Mesothelial cell of epicardium (in vitro differentiated cells): ENCODE measurements at places on chromosomes 2 and 18. TPM values are rescaled to one million over a fixed set of nuclear protein-coding genes. Genes with fewer than 3 reads are reported as not detected.

DNA sequence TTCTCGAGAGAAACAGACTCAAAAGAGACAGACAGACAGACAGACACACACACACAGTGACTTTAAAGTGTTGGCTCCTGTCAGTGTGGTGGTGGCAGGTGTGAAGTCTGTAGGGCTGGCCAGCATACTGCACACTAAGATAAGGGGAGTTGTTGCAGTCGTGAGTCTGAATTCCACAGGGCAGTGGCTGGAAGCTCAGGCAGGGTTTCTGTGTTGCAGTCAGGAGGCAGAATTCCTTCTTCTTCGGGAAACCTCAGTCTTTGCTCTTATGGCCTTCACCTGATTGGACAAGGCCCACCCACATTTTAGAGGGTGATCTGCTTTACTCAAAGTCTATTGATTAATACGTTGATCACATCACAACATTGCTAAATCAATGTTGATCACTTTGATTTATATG, 478.4 kb upstream of the HS6ST1 start:
- H3K27ac ChIP-seq = no peak overlapping the region
- DNase-seq = no peak
- peaks cover 19% of the 10 kb centered on the region for H3K4me1 ChIP-seq
- H3K4me3 ChIP-seq = no peak overlapping the region
- no peaks in the 10 kb centered on the region for H3K27me3 ChIP-seq

The MATN3 gene
- total RNA-seq = 1.6 to 2.7 TPM (median 2.1 TPM) in 3 replicates

DNA sequence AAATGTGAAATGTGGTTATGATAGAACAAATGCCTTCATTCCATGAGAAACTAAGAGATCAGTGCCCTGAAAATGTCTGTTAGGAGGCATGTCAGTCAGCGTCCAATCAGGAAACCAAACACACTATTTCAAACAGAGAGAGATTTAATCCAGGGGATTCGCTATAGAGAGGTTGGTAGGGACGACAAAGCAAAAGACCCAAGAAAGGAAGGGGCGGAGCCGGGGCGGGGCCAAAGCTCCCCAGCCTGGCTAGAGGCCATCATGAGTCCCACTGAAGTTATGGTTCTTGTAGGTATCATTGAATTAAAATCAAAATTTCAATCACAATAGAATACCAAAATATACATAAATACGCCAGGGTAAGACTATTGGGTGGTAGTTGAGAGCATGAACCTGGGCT, 32.9 kb upstream of the RNF149 start:
- DNase-seq = no peak
- H3K36me3 ChIP-seq = no peaks in the 10 kb centered on the region
- H3K4me3 ChIP-seq = no peak overlapping the region

The MC5R gene
- total RNA-seq = not detected in 3 replicates

The SCTR gene
- total RNA-seq = 0.97 to 1.3 TPM (median 1.2 TPM) in 3 replicates

The DPYSL5 gene
- 2.5 to 2.8 TPM (median 2.8 TPM) in 3 replicates for total RNA-seq

The COL6A3 gene
- 544 to 655 TPM (median 645 TPM) in 3 replicates for total RNA-seq

- no peak for DNase-seq
- H3K4me1 ChIP-seq = no peaks in the 10 kb centered on the region
- H3K36me3 ChIP-seq = peaks cover 28% of the 10 kb centered on the region
- no peak overlapping the region for H3K27ac ChIP-seq
- no peaks in the 10 kb centered on the region for H3K27me3 ChIP-seq
These were observed 423.6 kb downstream of the PTPRM start for GRCh38 chr18:7990670-7991069.

GRCh38 chr2:97645112-97645694, 659 bp upstream of the COX5B start:
- DNase-seq = no peak
- H3K4me3 ChIP-seq = peak overlapping the region; percentile 94
- peaks cover 15% of the 10 kb centered on the region for H3K36me3 ChIP-seq
- peaks cover 14% of the 10 kb centered on the region for H3K4me1 ChIP-seq

DNA sequence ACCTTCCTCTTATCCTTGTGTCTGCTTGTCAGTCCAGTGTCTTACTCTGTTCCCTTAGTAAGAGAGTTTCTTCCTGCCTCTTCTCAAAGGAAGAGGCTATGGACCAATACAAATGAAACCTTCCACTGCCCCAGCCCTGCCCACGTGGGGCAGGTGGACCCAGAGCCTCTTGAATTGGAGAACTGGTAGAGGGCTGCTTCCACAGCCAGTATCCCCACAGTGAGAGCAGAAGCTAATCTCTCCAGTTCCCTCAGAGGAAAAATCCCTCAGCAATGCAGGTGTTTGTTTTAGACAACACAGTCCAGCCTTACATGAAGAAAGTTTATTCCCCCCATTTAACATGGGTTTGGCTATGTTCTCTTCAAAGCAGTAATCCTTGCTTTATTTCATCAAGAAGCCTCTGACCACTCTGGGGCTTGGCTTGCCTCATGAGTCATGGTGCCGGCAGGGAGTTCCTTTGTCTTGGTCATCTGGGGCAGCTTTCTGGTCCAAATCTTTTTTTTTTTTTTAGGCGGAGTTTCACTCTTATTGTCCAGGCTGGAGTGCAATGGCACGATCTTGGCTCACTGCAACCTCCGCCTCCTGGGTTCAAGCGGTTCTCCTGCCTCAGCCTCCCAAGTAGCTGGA, 6.5 kb upstream of the CYBRD1 start:
- no peaks in the 10 kb centered on the region for H3K36me3 ChIP-seq
- no peak for DNase-seq
- H3K27ac ChIP-seq = no peak overlapping the region
- peaks cover 7% of the 10 kb centered on the region for H3K4me1 ChIP-seq
- peaks cover 37% of the 10 kb centered on the region for H3K27me3 ChIP-seq

The ADI1 gene
- total RNA-seq = 16.6 to 18.7 TPM (median 17.6 TPM) in 3 replicates
